Activated T-cell treated with anti-CD3 and anti-CD28 coated beads, Interleukin-2, amount 50 U/mL, for 4 hours (primary cell): ENCODE measurements at places on chromosomes 12 and 14. TPM values are rescaled to one million over a fixed set of nuclear protein-coding genes. Genes with fewer than 3 reads are reported as not detected.

GRCh38 chr12:63844391-63845341 lies at the start of gene SRGAP1:
TSS of gene SRGAP1 (plus strand) at chr12:63844700. CDS start at chr12:63844817, 117 bp downstream.
- DNase-seq, result no peak

Gene IFI27
- 1.7 TPM for total RNA-seq

GRCh38 chr12:116366456-116366776 lies 88.9 kb upstream of the MED13L start:
- DNase-seq, result no peak

Gene HAL
- 1.3 TPM for total RNA-seq

DNA sequence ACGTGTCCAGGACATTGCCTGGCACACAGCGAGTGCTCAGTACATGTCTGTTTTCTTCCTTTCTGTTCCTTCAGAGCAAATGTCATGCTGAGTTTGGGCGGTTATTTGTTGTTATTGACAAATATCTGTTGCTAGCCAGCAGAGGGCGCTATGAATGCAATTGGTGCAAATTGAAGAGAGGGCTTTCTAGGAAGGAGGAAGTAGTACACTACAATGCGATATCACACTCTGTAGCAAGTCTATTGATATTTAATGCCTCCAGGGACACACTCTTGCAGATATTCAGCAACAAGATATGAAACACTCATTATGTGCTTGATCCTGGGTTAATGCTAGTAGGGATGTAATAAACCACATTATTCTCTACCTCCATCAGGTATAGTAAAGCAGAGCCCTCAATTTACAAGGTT lies 267.3 kb upstream of the SRRM4 start:
- DNase-seq, result no peak

GRCh38 chr12:120119271-120119973 lies 2.9 kb upstream of the RAB35 start:
- DNase-seq, result no peak

- DNase-seq, result no peak
These were observed 41.1 kb downstream of the GTF2A1 start for GRCh38 chr14:81179631-81180030.

Gene SEC23A
- total RNA-seq, result 33.8 TPM

- DNase-seq, result no peak
These were observed 210.7 kb downstream of the MON2 start for GRCh38 chr12:62677355-62677754.

Gene FOXG1
- not detected for total RNA-seq

DNA sequence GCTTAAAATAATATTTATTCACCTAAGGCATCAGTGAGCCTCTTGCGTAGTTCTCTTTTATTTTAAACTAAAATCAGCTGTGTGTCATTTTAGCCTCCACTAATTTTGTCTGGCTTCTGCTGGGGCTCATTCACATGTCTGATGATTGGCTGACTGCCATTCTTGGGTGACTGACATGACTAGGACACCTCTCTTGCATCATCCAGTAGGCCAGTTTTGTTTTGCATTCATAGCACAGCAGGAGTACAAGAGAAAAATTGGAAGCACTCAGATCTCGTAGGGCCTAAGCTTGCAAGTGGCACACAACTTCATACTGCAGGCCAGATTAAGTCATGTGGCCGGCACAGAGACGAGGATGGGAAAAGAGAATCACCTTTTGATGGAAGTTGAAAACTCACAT lies 1226.5 kb downstream of the GALC start:
- no peak for DNase-seq

GRCh38 chr14:102492531-102492910 lies 17.1 kb downstream of the ANKRD9 start:
- no peak for DNase-seq

Gene TMPRSS12
- total RNA-seq, result not detected

Gene LMO3
- not detected for total RNA-seq

Gene DDN
- 0.57 TPM for total RNA-seq
